Stimulated activated CD4-positive, alpha-beta T cell treated with anti-CD3 and anti-CD28 coated beads, Interleukin-12 subunit alpha, Interleukin-12 subunit beta, amount 100 ng/mL, for 48 hours (primary cell): ENCODE measurements at places on chromosomes 5 and 9.

DNA sequence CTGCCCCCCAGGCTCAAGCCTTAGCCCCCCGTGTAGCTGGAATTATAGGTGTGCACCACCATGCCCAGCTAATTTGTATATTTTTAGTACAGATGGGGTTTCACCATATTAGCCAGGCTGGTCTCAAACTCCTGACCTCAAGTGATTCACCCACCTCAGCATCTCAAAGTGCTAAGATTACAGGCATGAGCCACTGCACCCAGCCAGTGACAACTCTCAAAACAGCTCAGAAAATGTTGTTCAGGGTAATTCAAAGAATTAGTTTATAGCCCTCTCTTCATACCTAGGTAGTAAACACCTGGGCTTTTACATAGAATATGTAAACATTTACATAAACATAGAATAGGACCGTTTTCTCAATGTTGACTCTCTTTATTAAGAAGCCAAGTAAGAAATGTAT, 168.7 kb downstream of the ENC1 start:
- DNase-seq: no peak

DNA sequence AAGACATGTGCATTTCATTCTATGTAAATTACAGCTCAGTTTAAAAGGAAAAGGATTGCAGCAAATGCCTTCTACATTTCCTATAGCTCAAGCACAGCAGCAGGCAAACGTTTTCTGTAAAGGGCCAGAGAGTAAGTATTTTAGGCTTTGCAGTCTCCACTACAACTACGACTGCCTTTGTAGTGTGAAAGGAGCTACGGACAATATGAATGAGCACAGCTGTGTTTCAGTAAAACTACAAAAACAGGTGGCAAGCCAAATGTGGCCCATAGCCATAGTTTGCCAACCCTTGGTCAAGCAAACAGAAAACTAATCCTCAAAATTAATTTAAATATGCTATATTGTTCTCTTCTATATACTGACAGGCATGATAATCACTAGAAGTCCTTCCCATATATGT, 7.2 kb downstream of the PTBP3 start:
- no peak for DNase-seq

DNA sequence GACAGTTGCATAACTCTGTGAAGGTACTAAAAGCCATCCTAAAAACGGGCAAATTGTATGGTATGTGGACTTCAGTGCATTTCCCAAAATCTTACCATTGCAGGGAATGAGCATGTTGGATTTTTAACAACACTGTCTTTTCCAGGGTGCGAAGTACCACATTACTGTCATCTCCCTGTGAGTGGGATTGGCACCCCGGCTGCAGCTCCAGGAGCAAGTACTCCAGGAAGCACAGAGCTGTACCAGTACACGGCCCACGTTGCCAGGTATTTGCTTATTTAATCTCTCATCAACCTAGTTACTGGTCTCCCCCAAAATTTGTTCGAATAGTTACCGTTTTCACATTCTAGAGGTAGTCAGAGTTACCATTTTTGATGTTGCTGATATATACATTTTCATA, 22.6 kb upstream of the TJP2 start:
- DNase-seq: no peak

DNA sequence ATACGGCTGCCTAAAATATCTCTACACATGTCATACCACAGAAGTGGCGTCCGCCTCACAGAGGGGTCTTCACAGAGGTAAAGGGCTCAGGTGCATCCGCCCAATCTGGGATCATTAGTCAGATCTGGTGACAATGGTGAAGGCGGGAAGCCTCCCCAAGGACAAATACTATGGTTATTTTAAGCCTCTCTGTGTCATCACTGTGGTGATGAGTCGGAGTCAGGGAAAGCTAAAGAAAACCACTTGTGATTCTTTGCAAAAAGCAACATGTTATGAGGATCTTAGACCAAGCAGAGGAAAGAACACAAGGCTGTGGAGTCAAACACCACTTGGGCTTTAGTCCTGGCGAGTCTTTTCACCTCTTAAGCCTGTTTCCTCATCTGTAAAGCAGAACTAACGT, 190.4 kb downstream of the DRD1 start:
- DNase-seq: no peak

DNA sequence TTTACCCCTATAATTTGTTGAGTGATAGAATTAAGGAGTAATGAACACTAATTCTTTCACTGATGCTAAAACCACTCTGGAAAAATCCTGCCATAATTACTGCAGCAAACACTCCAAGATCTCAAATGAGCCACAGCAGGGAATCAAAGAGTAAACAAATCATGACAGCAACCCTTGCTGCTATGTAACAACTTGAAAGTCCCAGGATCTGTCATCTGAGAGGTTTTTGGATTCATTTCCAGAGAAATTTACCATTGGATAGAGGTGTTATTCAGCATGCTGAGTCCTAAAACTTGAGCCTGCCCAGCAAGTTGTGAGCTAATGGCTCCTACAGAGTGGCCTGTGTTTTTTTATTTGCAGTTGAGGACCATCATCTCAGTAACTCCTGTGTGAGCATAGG, 59.2 kb downstream of the PRLR start:
- DNase-seq: no peak

DNA sequence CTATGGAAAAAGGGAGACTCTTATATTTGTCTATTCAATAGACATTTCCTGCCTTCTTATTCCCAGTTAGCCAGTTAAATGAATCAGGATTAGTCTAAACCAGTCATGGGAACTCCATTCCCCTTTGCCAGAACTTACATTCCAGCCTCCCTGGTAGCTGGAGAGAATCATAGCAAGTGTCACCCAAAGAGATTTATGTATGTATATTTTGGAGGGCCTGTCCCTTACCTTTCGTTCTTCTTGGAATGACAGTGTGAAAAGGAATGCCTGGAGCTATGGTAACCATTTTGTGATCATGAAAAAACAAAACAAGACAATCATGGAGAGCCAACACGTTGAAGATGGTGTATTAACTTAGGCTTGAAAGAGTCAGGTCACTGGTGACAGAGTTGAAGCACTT, 627.7 kb downstream of the CCDC171 start:
- DNase-seq: no peak

GRCh38 chr9:120974921-120975320, 48.3 kb upstream of the TRAF1 start:
- DNase-seq: no peak

- DNase-seq: no peak
Observed at GRCh38 chr5:115435778-115436712, 108.5 kb downstream of the FEM1C start.

GRCh38 chr9:134163371-134164196, 780 bp downstream of the RNU6ATAC start:
- DNase-seq: peak; percentile 44

DNA sequence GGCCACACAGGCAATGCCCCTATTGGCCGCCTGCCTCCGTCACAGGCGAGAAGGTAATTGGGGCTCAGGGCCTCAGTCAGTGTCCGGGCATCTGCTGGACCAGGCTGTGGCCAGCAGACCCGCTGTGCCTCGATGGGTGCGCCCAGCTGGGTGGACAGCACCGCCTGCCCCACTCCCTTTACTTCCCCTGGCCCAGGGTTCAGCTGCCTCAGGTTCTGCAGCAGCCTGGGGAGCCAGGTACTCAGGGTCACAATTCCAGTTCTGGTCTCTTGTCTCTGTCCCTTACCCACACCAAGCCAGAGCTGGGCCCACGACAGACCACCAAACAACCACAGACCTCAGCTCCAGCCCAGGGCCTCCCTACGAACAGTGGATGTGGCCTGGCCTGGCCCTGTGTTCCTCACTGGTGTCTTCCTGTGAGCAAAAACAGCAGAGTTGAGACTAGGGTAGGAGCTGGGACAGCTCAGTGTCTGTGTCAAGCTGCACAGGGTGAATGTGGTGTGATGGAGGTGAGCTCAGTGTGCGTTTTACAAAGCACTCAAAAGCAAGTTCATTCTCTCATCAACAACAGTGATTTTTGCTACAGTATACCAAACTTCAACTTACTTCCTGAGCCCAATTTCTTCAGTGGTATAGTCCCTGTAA, 33.4 kb upstream of the SUSD3 start:
- no peak for DNase-seq

DNA sequence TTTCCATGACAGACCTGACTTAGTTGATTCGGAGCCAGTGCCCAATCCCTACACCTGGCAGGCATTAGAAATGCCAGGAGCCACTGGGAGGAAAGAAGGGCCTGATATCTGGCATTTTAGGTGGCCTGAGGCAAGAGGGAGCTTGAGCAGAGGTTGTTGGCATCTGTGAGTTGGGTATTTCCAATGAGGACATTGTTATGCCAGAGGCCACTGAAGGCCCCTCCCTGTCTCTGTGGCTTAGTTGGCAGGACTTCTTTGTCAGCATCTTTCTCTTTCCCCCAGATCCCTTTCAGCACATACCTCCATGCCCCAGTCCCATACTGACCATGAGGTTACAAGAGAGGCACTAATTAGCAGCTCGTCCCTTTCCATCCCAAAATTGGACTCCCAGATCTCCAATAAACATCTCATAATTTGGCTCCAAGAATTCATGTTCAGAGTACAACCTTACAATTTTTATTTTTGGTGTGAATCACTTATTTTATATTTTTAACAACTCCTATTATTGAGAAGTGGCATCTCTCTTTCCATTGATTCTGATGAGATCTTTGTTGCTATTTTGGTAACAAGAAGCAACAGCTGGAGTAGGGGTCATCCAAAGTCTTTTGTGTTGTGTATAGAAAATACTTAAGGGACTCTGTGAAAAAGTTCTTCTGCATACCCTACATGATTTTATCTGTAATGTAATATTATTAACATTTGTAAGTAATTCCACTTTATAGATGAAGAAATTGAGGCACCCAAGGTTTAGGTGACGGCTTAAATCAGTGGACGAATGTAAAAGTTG, 68.6 kb upstream of the MAP3K1 start:
- no peak for DNase-seq

DNA sequence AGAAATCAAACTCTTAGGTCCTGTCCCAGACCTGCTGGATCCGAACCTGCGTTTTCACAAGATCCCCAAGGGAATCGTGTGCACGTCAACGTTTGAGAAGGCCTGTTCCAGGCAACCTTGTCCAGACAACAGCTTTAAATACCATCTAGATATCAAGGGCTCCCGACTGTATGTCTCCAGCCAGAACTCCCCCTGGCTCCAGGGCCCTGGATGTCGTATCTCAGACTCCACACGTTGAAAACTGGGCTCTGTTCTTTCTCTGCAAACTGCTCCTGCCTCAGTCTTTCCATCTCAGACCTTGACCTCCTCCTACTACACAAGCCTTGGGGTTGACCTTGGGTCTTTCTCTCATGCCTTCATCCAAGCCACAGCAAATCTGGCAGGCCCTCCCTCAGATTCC, 5.8 kb upstream of the ENG start:
- no peak for DNase-seq

DNA sequence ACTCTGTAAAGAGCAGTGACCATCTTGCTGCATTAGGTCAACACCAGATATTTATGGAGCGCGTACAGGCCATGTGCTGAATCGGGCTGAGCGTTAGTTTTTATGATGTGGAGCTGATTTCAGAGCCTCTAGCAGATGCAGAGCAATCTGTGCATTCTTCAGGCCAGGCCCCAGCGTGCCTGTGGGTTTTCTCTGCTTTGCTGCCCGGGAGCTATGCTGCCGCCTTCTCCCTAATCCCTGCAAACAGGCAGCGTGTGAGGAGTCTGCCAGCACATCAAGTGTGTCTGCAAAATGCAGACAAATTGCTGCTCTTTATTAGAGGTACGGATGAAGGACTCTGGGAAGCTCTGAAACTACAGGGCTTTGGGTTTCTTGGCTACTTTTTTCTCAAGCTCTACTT, 170.0 kb downstream of the NTRK2 start:
- no peak for DNase-seq

DNA sequence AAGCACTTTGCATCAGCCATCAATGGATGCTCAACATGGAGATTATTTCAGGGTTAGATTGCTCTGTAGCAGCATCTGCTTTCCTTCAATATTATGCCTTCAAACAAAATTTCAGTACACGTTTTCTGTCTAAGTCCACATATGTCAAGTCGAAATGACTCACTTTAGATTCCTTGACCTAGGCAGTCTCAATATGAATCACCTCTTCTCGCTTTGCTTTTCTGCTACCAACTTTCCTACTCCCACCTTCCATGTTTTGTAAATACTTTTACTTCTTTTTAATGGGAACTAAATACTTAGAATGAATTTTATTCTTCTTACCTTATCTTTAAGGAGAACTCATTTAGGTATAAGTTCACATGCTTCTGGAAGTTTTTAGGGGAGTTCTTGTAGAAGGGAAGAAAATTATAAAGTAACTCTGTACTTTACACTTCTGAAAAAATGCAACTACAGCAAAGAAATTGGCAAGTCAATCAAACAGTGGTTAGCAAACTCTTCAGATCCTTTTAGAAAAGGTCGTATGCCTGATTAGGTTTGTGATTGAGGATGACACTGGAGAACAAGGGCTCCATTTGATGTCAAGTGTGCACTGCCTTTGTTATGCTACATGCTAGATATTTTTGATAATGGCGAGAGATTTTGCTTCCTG, 478.5 kb upstream of the SMARCA2 start:
- no peak for DNase-seq

- DNase-seq: peak; percentile 24
Observed at GRCh38 chr9:130172858-130173665, 858 bp downstream of the NCS1 start.

DNA sequence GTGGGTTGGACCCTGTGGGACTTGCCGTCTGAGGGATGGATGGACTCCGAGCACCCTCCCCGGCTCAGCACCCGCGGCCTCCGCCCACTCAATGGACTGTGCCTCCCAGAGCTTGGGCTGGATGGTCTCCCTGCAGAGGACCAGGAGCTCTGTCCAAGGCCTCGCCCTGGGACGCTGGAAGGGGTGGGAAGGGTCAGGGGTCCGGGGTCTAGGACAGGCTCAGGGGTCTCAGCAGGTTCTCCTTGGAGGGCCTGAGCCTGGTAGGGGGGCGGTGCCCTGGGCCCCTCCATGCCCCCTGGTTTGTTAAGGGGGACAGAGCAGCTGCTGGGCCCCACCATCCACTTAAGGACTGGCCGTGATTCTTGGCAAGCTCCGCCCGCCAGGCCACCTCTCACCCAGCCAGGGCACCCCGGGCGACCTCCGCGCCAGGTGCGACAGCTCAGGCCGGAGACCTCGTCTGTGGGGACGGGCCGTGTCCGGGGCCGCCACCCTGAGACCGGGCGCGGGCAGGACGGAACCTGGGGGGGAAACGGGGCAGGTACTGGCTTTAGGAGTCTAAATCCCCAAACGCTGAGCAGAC, 29.2 kb downstream of the EXOC3 start:
- DNase-seq: no peak
